ENCODE measurements at places on chromosomes 3 and 15. TPM values are rescaled to one million over a fixed set of nuclear protein-coding genes. Genes with fewer than 3 reads are reported as not detected.

DNA sequence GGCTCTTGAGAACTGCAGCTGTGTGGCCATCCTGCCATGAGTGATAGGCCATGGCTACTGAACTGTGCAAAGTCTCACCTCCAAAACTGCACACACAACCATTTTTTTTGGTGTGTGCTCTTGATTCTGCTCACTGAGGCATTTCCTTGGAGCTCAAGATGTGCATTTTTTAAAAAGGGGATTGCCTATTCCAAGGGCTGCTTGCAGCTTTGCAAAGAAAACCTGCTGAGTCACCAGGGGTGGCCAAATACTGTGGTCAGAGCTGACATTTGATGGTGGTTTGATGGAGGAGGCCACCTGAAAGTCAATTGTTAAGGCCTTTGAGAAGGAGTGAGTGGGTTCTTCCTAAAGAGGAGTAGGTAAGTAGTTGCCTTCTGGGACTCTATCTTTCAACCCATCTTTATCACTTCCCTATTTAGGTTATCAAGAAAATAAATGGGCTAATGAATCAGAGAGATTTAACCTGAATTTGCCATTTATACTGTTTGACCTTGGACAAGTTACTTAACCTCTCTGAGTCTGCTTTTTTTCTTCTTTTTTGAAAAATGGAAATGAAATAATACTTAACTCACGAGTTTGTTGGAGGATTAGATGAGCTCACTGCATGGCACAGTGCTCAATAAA, 87.9 kb downstream of the CHST2 start:
- DNase-seq = no peak

Gene ACY1
- total RNA-seq = 97.7 TPM

DNA sequence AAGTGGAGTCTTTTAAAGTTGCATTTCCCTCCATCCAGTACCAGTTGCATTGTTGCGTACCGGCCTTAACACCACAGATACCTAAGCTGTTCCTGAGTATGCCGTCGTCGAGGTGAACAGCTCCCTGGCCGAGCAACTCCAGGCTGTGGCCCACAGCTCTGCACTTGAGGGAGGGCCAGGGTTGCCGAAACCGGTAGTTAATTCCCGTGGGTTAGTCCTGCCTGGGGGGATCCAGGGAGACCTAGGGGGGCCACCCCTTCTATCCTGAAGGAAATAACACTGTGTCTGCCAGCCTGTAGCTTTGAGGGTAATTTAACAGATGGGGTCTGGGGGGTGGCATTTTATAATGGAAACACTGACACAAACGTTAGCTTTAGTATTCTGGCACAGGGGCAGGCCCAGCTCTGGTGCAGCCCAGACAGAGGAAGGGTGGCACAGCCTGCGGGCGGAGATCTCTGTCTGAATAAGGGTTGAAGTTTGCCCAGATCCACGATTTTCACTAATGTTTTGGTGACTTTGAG, 60.8 kb downstream of the RGMA start:
- DNase-seq = peak; percentile 56

- DNase-seq = no peak
Measured at GRCh38 chr3:150376001-150376848, 31.9 kb upstream of the TSC22D2 start.

DNA sequence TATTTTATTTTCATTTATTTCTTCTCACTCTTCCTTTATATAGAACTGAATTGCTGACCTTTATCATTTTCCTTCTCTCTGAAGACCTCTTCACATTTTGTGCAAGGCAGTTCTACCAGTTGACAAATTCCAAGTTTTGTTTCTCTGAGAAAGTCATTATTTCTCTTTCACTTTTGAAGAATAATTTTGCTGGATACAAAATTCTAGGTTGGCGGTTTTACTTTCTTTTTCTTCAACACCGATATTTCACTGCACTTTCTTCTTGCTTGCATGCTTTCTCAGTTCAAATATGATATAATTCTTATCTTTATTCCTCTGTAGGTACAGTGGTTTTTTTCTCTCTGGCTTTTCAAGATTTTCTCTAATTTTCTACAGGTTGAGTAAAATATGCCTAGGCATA, 15.9 kb downstream of the RFX7 start:
- DNase-seq = no peak

GRCh38 chr3:102089904-102090720, 240.8 kb downstream of the NFKBIZ start:
- no peak for DNase-seq

DNA sequence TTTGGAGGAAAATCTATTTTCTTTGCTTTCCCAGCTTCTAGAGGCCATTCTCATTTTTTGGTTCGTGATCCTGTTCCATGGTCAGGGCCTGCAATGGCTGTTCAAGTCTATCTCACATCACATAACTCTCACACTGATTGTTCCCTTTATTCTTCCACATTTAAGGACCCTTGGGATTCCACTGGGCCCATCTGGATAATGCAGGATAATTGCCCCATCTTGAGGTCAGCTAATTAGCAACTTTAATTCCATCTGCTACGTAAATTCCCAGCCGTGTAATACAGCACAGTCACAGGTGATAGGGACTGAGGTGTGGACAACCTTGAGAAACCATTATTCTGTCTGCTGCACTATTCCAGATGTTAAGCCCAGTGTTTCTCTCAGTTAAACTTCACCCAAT, 311.6 kb upstream of the CNTN4 start:
- no peak for DNase-seq

- no peak for DNase-seq
Measured at GRCh38 chr15:30927148-30927761, 23.5 kb downstream of the FAN1 start.

DNA sequence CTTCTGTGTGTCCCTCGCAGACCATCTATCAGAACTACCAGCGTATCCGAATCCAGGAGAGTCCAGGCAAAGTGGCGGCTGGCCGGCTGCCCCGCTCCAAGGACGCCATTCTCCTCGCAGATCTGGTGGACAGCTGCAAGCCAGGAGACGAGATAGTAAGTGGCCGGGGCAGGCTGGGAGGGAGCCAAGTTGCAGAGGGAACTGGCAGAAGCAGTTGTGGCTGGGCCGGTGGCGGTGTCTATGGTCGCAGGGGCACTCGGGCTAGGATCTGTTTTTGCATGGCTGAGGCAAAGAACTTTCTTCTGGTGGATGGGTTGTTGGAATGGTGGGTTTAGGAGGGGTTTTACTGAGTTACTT, 10.1 kb downstream of the MCM2 start:
- no peak for DNase-seq
